ENCODE measurements at places on chromosomes 1 and 21. TPM values are rescaled to one million over a fixed set of nuclear protein-coding genes. Genes with fewer than 3 reads are reported as not detected.

- no peak for DNase-seq
Observed at GRCh38 chr1:226176870-226177269, 9.7 kb downstream of the ACBD3 start.

DNA sequence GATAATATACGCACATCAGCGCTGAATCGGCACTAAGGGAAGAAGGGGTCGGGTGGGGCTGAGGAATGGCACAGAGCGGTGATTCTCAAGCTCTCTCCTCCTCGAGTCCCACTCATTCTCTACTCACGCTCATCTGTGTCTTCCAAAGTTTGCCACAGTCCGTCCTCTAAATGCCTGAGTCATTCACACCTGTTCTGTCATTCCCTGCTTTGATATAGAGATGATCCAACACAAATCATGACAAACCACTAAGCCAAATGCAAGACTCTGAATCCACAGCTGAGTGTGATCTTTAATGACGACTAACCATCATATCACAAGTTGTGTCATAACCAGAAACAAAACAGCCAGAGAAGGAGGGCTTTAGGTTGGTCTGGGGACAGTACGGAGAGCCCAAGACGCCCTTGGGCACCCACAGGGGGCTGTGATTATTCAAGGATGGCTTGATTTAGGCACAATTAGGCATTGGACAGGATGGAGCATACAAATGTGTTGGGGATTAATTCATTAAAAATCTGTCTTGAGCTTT, 501.5 kb downstream of the KIF26B start:
- peak; percentile 60 for DNase-seq

GRCh38 chr21:35581640-35582039, 478.7 kb downstream of the SETD4 start:
- no peak for DNase-seq

GRCh38 chr21:43733529-43734071, 14.7 kb downstream of the PDXK start:
- no peak for DNase-seq

DNA sequence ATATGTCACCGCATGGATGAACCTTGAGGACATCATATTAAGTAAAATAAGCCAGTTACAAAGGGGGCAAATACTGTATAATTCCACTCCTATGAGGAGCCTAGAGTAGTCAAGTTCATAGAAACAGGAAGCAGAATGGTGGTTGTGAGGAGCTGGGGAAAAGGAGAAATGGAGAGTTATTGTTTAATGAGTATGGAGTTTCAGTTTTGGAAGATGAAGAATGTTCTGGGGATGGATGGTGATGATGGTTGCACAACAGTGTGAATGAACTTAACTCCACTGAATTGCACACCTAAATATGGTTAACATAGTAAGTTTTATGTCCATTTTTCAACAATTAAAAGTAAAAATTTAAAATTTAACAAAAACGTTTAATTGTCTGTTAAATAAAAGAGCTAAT, 220.9 kb upstream of the JUN start:
- no peak for DNase-seq

DNA sequence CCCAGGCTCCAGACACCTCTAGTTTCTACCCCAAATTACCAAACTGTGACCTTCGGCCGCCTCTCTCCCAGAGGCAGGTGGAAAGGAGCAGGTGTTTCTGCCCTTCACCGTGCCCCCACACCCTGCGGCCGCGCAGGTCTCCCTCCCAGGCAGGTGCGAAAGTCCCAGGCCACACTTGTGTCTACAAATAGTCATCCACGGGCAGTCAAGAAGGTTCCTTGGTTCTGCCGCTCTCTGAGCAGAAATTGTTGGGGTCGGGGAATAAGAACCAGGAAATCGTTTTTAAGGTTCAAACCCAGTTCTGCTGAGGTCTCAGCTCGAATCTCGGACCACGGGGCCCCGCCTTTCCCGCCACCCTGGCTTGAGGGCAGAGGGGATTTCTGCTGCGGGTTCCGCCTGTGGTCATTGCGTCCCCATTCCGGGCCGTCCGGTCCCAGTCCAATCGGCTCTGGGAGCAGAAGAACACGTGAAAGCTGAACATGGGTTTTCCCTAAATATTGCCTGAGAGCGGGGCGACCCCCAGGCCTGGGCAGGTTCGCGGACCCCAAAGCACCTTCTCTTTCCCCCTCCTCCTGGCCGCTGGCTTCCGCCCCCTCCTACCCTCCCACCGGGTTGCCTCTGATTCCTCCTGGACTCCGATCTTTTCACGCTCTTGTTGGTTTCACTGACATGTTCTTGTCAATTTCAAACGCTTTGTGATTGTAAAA, 1.2 kb upstream of the ATF3 start:
- peak; percentile 38 for DNase-seq

GRCh38 chr1:44114098-44114497, 4.5 kb upstream of the KLF17 start:
- no peak for DNase-seq

DNA sequence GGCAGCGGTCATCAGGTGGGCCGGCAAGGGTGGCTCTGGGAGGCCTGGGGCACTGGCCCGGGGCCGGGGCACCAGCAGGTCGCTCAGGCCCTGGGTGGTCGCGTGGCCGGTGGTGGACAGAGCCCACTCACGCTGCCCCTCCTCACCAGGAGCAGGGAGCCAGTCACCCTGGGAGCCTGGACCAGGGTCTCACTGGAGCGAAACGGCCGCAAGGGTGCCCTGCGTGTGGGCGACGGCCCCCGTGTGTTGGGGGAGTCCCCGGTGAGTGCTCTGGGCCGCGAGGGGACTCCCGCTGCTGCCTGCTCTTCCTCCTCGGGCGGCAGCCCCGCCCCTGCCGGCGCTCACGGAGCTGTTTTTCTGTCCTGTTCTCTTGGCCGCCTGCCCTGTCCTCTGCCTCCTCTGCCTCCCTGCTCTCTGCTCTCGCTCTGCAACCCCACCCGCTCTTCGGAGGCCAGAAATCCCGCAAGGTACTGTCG, 23.5 kb downstream of the RNF223 start:
- no peak for DNase-seq

DNA sequence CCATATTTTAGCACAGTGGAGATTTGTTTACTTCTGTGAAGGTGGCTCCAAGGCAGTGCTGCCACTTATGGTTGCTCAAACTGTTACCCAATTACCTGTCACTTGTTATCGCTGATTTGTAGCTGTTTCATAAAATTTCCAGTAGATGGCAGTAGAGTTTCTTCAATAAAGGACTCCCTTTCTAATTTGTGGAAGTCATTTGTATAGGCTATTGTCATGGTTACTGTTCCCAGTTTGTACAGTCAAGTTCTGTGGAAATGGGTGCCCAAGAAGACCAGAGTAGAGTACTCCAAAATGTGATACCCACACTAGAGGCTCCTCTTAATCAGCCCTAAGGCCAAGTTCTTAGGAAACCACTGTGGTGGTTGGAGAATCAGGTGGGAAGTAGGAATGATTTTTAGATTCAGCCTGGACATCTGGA, 186.1 kb downstream of the CLEC20A start:
- peak; percentile 69 for DNase-seq

DNA sequence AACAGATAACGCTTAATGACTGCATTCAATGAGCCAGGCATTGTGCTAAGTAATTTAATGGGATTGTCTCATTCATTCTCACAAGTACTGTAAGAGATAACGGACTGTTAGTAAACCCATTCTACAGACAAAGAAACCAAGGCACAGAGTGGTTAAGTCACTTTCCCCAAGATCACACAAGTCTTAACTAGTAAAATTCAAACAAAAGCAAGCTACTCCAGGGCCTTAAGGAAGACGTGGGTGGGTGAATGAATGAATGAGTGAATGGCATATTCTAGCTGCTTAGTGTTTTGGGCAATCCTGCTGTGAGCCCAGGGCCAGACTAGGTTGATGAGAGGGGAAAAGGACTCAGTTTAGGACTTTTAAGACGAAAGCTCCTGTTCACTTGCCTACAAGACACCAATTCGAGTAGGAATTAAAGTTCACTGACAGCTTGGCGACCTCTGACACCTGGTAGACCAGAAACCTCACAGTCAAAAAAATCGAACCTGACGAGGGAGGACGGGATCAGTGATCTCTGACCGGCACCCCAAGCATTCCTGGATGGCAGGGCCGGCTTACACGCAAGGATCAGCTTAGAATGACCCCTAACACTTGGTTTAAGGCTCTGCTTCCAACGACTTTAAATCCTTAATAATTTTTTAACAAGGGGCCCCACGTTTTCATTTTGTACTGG, 557 bp downstream of the EMC1 start:
- DNase-seq = no peak

DNA sequence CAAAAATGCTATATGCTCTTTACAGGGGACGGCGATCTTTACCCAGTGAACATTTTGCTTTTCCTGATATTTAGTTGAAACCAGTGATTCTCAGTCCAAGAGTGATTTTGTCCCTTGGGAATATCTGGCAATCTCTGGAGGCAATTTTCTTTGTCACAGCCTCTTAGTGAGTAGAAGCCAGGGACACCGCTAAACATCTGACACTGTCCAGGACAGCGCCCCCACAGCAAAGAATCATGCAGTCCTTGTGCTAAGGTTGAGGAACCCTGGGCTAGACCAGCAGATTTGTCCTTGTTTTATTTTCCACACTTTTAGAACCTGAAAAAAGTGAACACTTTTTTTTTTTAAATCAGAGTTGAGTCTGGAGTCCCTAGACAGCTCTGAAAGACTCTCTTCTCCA, 13.1 kb downstream of the EVA1C start:
- DNase-seq = no peak

- DNase-seq = no peak
Observed at GRCh38 chr1:5685446-5686040, 306.7 kb downstream of the NPHP4 start.

DNA sequence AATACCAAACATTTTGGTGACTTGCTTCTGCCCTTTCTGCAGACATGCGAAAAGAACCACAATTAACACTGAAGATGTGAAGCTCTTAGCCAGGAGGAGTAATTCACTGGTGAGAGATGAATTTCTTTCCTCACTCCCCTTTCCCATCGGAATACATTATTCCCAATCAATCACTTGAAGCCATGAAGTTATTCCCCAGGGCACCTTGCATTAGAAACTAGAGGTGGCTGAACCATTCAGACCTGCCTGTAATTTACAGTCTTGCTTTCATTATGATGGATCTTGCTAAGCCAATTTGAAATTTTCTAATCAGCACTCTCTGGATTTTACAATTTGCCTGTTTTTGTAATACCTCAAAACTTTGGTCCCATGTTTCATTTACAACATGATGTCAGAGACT, 9.5 kb upstream of the CORT start:
- DNase-seq = no peak

GRCh38 chr1:245751726-245752470, 597.1 kb downstream of the KIF26B start:
- DNase-seq = no peak

- peak; percentile 24 for DNase-seq
Observed at GRCh38 chr1:91883470-91883869, 2.5 kb downstream of the TGFBR3 start.

- no peak for DNase-seq
Observed at GRCh38 chr1:160097151-160097910, 1.1 kb downstream of the IGSF8 start.

GRCh38 chr1:61043010-61043820, 39.1 kb upstream of the NFIA start:
- DNase-seq = no peak

DNA sequence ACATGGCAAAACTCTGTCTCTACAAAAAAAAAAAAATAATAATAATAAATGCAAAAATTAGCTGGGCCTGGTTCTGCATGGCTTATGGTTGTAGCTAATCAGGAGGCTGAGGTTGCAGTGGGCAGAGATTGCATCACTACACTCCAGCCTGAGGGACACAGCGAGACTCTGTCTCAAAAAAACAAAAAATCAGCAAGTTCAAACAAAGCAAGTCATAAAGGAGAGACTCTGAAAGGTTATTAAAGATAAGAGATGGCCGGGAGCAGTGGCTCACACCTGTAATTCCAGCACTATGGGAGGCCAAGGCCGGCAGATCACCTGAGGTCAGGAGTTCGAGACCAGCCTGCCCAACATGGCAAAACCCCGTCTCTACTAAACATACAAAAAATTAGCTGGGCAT, 28.8 kb downstream of the COP1 start:
- no peak for DNase-seq

DNA sequence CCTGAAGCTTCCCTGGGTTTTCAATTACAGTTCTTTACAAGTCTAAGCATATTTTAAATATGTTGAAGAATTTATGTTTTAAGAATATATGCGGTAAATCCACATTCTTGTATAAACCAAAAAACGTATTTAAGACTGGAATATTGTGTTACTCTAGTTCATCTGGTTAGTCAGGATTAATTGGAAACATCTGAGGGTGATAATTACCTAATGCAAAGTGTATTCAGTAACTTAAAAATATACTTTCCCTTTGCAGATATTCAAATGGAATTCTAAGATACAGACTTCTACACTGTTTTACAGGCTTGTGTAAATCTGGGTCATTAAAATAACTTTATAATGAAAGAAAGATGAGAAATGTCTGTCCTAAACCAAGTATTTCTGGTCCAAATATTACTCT, 302.0 kb downstream of the VAV3 start:
- no peak for DNase-seq

DNA sequence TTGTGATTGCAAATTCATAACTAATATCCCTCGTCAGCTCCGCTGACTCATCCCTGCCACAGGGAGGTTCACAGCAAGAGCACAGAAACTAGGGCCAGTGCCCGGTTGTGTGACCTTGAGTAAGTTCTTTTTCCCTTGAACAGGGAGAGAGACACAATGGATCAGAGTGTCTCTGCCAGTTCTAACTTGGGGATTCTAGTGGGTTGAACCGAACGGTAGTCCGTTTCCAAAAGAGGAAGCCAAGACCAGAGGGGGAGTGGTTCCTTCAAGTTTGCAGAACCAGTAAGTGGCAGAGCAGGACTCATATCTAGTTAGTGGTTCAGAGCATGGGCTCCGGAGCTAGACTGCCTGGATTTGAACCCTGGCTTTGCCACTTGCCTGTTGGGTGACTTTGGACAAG, 4.9 kb upstream of the SHISA4 start:
- DNase-seq = no peak

- DNase-seq = no peak
Observed at GRCh38 chr1:14138687-14139086, 438.7 kb downstream of the PRDM2 start.

DNA sequence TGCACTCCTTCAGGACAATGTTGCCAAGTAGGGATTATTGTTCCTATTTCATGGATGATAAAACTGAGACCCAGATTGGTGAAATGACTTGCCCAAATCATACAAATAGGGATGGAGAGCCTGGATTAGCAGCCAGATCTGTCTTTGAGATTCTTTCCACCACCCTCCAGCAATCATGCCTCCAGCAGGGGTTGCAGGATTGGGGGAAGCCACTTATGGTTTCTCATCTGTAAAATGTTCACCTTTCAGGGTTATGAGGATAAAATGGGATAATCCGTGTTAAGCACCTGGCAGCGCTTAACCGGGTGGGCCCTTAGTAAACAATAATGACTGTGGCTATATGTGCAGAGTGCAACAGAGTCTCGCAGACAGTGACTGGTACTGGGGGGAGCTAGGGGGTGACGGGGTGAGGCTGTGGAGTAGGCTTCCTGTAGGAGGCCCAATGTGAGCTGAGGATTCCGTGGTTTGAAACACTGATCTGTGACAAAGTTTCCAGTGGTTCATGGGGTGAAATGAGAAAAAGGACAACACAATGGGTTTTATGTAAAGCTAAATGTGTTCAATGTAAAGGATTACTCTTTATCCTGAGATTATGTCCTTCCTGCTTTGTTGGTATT, 33.7 kb upstream of the FOXO6 start:
- peak; percentile 85 for DNase-seq

AADACL4 gene
- total RNA-seq = not detected

TSPAN1 gene
- not detected for total RNA-seq

TMEM52 gene
- 0.61 TPM for total RNA-seq

DCST1 gene
- not detected for total RNA-seq

CYYR1 gene
- 48.5 TPM for total RNA-seq

RPTN gene
- not detected for total RNA-seq

KRTAP20-2 gene
- not detected for total RNA-seq

CDCA8 gene
- 58.5 TPM for total RNA-seq

RAB7B gene
- total RNA-seq = not detected

NTMT2 gene
- total RNA-seq = not detected

Measured in SJCRH30 (cell line).